GM12864 (cell line): ENCODE measurements at places on chromosomes 5 and 9.

- no peak for DNase-seq
Observed at GRCh38 chr5:60703944-60704343, 4.0 kb upstream of the DEPDC1B start.

DNA sequence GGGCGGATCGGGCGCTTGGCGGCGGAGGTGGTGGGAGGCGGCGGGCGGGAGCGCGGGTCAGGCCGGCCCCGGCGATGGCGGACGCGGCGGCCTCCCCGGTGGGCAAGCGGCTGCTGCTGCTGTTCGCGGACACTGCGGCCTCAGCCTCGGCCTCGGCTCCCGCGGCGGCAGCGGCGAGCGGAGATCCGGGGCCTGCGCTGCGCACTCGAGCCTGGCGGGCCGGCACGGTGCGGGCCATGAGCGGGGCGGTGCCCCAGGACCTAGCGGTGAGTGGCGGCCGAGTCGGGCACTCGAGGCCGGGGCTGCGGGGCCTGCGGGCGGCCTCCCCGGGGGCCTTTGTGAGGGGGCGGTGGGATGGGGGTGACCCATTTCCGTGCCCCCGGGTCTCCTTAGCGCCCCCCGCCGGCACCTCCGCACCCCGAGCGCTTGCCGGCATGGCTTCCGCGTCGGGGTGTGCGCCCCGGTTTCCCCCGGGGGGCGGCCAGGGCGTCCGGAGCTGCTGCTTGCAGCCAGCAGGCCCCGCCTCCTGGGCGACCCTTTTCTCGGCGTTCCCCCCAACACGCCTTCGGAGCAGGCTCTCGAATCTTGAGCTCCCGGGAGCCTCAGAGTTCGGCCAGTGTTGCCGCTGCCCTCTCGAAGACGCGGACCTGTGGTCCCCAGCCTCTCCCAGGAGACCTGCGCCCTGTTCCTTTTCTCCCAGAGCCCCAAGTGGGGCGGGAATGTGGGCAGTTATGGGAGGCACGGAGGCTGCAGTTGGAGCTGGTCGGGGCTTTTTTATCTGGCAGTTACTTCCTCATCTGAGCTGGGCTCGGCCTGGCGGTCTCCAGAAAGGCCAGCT, 456 bp downstream of the KDM3B start:
- DNase-seq, result no peak

DNA sequence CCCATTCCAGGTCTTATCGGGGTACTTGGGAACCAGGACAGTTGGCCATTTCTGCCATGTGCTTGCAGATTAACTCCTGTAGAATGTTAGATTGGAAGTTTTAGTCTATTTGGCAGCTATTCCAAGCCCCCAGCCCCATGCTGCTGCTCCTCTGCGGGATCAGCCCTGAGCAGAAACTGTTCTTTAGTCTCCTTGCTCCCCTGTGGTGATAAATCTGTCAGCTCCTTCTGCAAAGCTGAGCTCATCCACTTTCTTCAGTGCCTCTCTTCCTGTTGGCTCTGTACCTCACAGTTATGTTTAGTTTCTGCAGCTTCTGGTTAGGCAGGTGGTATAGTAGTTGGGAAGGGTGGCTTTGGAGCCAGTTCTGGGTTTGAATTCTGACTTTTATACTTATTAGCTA, 170.4 kb downstream of the GRIA1 start:
- no peak for DNase-seq

DNA sequence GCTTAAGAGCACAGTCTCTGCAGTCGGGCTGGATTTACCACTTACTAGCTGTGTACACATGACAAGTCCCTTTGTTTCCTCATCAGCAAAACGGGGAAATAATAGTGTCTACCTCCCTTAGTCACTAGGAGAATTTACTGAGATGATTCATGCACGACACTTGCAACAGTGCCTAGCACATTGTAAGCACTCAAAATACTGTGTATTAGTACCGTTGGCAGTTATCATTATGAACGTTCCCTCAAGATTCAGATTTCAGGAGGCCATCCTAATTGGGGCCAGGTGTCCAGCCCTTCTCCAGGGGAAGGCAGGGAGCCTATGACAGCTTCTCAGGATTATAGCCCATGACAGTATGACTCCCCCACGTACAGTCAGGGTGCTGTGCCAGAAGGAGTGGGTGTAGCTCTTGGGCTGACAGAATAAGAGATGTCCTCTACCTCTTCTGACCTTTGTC, 164.3 kb downstream of the DOCK2 start:
- no peak for DNase-seq

DNA sequence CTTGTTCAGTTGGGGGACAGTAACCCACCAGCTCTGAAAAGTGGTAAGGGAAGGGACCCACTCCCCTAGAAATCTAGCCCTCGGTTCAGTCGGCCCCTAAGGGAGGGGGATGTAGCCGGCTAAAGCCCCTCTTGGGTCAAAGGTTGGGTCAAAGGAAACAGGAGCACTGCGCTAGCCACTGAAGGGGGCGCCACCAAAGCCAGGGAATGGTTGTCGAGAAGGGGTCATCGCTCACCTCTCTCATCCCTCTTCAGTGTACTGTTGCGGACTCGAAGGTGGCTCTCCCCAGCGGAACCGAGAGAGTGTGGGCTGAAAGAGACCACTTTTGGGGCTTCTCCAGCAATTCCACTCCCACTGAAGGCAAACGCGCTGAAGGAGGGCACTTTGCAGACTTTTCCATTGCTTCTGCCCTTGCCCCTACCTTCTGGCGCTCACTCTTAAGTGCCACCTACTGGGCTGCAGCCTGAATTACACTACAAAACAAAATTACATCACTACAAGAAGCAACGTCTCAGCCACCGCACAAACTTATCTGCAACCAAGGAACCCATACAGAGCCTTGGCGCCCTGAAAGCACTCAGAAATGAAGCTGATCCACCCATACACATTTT, 396.9 kb downstream of the PDE4D start:
- no peak for DNase-seq

DNA sequence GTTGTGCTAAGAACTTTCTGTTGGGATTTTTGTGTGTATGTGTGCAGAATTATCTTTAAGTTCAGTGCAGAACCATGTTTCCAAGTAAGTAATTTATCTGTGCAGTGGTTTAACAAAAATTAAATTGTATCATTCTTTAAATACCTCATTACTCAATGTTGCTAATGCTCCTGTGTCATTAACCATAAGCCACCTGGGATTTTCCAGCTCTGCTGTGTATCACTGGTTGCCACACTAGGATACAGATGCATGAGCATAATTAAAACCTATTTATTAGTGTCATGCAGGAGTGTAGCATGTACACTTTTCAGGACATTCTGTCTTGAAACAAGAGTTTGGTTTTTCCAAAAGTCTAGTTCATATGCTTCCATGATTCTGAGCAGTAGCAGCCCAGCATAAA, 120.4 kb upstream of the PTGER4 start:
- no peak for DNase-seq

DNA sequence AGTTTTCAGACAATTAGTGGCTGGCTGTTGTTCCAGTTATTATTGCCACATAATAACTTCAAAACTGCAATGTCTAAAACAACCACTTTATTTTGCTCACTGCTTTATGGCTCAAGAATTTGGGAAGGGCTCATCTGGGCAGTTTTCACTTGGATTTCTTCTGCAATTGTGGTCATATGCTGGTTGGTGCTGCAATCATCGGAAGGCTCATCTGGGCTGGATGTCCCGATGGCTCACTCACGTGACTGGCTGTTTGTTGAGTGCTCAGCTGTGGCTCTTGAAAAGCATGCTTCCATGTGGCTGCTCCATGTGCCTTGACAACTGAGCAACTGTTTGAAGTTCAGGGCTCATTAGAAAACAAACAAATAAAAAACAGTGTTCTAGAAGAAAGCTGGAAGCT, 1032.5 kb downstream of the DTWD2 start:
- no peak for DNase-seq

GRCh38 chr9:70486127-70486526, 71.7 kb upstream of the KLF9 start:
- no peak for DNase-seq

DNA sequence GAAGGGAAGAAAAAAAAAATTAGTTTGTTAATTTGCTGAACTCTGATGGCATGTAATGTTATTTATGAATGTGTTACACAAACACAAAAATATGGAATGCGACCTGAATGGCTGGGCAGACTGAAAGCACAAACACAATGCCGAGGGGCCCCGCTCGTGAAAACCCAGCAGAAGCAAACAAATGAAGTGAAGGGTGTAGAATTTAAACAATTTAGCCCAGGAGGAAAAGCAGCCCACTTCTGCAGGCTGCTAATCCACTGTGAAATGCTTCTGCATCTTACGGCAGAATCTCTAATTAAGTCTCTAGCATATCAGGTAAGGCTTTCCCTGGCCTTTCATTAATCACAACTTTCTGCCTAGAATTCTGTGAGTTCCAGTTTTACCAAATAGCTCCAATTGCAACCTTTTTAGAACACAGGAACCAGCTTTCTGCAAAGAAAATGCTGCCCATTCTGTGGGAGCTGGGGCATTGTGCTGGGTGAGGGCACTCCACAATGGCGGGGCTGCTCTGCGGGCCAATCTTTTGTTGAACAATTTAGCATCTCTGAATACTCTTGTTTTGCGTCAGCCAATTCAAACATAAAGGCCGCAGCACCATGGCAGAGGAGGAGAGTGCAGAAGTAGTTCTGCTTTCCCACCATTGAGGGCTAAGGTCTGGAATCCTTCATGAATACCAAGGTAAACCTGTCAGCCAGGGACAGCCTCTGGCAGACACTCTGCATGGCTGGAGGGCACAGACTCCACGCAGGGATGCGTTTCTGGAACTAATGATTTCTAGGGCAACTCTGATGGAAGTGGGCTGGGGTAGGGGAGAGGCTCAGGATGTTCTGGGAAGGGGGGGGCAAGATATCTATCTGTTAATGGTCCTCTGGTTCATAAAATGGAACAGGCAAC, 66.4 kb downstream of the PTCH1 start:
- no peak for DNase-seq

GRCh38 chr5:181109489-181110013, 21.4 kb downstream of the OR2V1 start:
- DNase-seq, result no peak

DNA sequence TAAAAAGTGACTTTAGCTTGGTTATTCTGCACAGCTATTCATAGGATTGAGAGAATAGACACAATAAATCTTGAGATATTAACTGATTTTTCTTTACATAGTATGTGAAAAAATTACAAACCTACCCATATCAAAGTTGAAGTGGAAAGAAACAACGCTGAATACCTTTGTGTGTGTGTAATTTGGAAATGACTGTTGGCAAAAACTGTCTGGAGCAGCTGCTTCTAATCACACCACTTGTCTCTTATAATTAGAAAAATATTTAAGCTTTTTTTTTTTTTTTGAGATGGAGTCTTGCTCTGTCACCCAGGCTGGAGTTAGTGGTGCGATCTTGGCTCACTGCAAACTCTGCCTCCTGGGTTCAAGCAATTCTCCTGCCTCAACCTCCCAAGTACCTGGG, 110.8 kb upstream of the POC5 start:
- no peak for DNase-seq

DNA sequence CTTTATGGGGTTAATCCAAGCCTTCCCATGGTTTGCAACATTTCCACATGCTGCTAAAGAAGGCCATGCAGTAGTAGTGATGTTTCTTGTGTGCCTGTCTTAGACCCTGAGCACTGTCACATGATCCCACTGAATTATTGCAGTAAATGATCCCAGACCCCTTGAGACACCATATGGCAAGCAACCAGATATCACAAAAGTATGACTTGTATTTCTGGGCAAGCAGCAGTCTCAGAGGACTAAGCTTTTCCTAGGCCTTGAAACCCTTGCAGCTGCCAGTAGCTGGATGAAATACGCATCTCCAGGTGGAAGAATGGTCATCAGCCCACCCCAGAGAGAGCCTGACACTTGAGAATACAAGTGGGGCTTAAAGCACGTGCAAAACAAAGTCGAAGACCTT, 41.8 kb downstream of the CDO1 start:
- DNase-seq, result no peak

DNA sequence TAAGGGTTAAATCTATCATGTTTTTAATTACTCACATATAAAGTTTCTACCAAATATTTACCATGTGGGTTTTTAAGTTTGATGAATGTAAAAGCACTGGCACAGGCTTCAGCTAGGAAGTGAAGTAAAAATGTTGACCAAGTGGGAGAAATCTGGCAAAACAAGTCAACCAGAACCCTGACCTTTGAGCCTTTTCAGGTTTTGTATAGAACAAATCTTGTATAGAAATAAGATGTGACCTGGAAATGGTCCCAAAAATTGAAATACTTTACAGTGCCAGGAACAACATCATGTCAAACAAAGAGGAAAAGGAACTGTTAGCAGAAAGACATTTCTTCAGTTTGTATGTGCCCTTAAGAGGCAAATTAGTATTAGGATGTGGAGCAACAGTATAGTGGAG, 137.6 kb downstream of the CCDC192 start:
- no peak for DNase-seq

DNA sequence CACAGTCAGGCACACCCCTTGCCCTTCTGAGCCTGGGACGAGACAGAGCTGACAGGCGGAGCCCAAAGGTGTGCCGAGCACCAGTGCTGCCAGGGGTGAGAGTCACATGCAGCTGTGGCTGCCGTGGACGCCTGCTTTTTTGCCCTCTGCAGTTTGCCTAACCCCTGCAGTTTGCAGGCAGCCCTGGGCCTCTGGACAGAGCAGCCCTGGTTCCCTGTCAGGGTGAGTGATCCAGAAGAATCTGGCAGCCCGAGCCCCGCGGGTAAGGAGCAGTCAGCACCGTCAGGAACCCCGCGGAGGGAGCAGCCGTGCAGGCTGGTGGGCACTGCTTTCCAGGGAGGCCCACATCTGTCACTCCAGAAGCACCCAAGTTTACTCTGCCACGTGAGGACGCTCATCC, 30.3 kb downstream of the CEP72 start:
- DNase-seq, result no peak

DNA sequence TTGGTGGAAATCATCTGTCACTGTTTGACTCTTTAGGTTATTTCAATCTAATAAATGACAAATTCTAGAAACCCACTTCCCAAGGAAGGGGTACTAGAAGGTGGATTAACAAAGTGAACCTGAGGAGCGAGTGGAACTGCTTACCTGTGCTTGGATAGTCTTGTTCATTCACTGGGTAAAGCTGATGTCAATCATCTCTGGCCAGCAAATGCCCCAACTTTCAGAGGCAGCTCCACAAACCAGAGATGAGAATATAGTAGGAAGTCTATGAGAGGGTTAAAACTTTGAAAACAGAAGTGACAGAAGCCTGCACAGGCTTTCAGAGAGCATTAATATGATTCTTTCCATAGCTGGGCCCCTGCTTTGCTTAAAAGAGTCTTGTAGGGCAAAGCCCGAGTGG, 7.3 kb upstream of the FOXE1 start:
- DNase-seq, result no peak

DNA sequence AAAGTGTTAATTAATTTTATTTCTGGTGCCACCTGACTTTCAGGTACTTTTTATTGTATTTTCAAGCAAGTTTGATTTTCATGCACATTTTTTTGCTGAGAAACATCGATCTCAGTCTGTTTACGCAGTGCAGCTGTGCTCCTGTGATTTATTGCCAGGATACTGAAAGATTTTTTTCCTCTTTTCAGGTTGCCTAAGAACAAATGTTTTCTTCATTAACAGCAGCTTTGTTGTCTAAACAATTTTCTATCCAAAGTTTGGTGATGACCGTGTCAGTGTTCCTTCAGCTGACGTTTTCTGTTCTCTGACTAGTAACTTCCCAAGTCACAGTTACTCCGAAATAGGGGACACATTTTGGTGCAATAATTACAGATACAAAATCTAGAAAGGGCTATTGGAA, 78.1 kb downstream of the VCAN start:
- no peak for DNase-seq
